ENCODE measurements at places on chromosomes 1 and 21. TPM values are rescaled to one million over a fixed set of nuclear protein-coding genes. Genes with fewer than 3 reads are reported as not detected.

Gene C1orf210
- total RNA-seq = not detected

Gene TBX19
- total RNA-seq = 7.2 TPM

Gene MYBPH
- total RNA-seq = not detected

Gene RASAL2
- not detected for total RNA-seq

Gene RNU1-4
- total RNA-seq = 2,937 TPM

Gene C1QA
- total RNA-seq = 0.43 TPM

Gene CNIH4
- total RNA-seq = 20.4 TPM

Gene PODN
- 11.2 TPM for total RNA-seq

Gene FAM110D
- total RNA-seq = not detected

Gene SH2D5
- not detected for total RNA-seq

Gene CLSTN1
- total RNA-seq = 114 TPM

Gene NUAK2
- 21.7 TPM for total RNA-seq

Gene CRYBG2
- total RNA-seq = 2.5 TPM

Measured in natural killer cell (primary cell).